ENCODE measurements at places on chromosomes 6 and 20.

DNA sequence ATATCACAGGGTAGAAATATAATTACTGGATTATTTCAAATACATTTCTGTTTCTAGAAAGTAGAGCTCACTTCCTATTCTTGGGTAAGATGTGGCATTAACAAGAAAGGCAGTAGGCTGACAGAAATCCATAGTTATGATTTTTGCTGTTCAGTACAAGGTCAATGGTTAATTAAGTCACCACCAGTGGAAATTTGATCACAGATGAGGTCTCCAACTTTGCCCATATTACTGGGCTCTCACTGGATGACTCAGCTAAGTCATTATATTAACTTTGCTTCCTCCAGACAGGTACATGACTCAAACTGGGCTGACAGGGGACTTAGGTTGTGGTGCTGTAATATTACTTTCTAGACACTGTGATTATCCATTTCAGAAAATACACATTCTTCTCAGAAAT lies 212.4 kb downstream of the GRIK2 start:
- DNase-seq, result no peak

DNA sequence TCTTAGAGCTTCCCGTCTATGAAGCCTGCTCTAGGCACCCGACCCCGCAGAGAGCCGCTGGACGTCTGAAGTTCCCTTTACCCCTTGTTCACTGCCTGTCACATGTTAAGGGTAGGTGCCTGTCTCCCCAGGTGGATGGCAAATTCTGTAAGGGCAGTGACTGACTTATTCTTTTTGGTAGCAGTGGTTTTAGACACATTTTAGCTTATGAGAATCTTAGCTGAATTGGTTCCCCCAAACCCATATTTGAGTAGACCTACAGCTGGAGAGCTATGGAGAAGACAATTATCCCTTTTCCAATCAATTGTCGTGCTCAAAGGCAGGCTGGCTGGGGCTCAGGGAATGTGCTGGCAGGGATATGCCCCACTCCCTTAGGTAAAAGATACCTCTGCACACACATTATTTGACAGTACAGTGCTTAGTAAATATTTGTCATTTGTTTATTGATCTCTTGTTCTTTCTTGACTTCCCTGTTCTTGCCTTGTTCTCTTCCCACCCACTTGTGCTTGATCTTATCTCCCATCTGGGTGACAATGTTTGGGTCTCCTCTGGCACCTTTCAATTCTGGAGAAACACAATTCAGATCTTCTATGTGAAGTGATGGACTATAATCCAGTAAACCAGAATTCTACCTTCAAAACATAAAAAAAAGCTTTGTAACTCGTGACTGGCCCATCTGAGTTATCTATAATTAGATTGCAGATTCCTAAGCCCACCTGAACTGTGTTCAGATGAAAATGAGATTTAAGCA lies 114.3 kb upstream of the SLC2A12 start:
- DNase-seq, result no peak

GRCh38 chr20:17488916-17489600 lies 42.1 kb downstream of the BFSP1 start:
- DNase-seq, result no peak

DNA sequence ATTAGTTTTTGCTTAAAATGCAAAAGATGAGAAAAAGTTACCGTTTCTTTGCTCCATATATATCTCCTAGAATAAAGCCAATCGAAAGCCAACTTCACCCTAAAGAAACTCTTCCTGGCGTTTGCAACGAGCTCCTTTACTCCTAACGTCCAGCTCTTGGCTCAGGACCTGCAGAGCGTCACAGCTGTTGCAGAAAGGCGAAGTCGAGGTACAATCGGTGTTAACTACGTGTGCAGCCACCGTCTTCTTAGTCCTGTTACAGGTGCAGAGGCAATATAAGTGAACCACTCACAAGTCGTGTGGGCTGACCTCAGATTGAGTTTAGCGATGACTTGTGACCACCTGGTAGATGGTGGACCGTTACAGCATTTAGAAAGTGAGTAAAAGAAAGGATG lies 113.1 kb downstream of the TRIM27 start:
- no peak for DNase-seq

DNA sequence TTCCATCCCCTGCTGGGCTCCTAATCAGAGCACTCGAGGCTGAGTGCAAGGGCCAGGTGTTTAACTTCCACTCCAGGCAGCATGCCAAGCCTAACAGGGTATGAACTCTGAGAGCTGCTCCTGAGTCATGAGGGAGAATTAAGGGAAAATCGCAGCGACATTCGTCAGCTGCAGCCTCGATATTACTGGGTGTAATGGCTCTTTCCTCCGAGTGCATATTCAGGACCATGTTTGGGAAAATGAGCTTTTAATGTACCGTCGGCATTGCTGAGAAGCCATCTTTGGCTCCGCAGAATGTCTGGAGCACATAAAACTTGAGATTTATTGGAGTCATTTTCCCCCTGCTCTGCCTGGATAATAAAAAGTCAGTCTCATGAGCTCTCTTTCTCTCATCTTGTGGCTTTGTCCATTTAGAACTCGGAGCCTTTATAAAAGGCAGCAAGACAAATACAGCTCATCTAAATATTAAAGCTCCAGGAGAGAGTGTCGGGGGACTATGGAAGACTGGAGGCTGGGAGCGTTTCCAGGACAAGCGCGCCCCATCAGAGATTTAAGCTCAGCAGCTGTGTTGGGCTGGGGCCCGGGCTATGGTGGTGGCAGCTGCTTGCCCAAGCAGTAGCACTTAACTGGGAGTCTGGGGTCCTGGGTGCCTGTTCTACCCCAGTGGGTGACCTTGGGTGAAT lies 103.7 kb downstream of the TOX2 start:
- no peak for DNase-seq

DNA sequence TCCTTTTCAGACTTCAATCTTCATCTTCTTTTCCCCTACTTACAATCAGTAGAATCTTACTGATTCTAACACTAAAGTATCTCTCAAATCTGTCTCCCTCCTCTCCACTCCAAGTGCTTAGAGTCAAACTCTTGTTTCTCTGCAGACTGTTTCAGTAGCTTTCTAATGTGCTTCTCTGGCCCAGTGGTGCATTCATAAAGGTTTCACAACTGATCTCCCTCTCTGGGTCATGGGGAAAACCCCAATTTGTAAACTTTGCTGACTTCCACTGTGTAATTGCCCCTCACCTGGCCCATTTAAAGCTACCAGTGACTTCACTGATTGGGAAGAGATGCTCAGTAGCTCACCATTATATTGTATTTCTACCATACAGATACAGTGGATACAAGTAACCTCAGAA lies 183.6 kb downstream of the FAXC start:
- DNase-seq, result no peak

DNA sequence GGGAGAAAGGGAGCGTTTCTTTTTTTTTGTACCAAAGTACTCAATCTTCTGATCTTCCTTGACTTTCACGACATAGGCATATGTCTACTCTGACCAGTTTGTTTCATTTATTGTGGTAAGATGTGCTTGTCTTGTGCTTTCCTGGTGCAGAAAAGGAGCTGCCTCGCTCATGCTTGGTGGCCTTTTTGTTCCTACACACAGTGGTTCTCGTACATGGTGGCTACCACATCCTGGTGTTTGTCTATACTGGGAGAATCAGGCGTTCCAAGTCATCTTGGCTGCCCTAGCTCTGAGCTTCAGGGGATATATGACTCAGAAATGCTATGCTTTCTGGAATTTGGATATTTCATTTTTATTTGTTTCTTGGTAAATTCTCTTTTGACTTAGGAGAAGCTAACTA lies 31.8 kb downstream of the MYB start:
- DNase-seq, result no peak

- no peak for DNase-seq
Measured at GRCh38 chr6:46652232-46652602, 401 bp downstream of the CYP39A1 start.

- DNase-seq, result no peak
Measured at GRCh38 chr6:18497006-18497405, 109.9 kb downstream of the RNF144B start.
